ENCODE measurements at places on chromosomes 6 and 20. TPM values are rescaled to one million over a fixed set of nuclear protein-coding genes. Genes with fewer than 3 reads are reported as not detected.

The IL20RA gene
- total RNA-seq: not detected

The SYCP2 gene
- total RNA-seq: 4.0 TPM

The GPSM3 gene
- 313 TPM for total RNA-seq

The PLEKHG1 gene
- total RNA-seq: 2.9 TPM

The NELFE gene
- 49.0 TPM for total RNA-seq

The PNPLA1 gene
- total RNA-seq: 0.42 TPM

The CD164 gene
- 222 TPM for total RNA-seq

The HLA-DPB1 gene
- total RNA-seq: 14.5 TPM

The MOG gene
- not detected for total RNA-seq

The CST2 gene
- total RNA-seq: not detected

The NPEPL1 gene
- total RNA-seq: 44.8 TPM

The MYMX gene
- not detected for total RNA-seq

The STK38 gene
- total RNA-seq: 190 TPM

The DEFB132 gene
- not detected for total RNA-seq

The MUC22 gene
- total RNA-seq: not detected

The NOTCH4 gene
- total RNA-seq: 1.2 TPM

The TXLNB gene
- total RNA-seq: 1.4 TPM

The GRIK2 gene
- total RNA-seq: not detected

The CLVS2 gene
- total RNA-seq: not detected

The TRDN gene
- not detected for total RNA-seq

The C20orf144 gene
- total RNA-seq: 0.61 TPM

The MATN4 gene
- not detected for total RNA-seq

The PTCRA gene
- not detected for total RNA-seq

The SLC35D3 gene
- total RNA-seq: not detected
